CD4-positive, alpha-beta T cell treated with Interleukin-2 at 100 ng/mL for 4 hours (primary cell): ENCODE measurements at places on chromosomes 7 and 10.

- no peak for DNase-seq
Measured at GRCh38 chr7:22356701-22357310, at the start of gene RAPGEF5. RAPGEF5 (minus strand) TSS chr7:22357154; CDS start chr7:22357060, 94 bp downstream.

DNA sequence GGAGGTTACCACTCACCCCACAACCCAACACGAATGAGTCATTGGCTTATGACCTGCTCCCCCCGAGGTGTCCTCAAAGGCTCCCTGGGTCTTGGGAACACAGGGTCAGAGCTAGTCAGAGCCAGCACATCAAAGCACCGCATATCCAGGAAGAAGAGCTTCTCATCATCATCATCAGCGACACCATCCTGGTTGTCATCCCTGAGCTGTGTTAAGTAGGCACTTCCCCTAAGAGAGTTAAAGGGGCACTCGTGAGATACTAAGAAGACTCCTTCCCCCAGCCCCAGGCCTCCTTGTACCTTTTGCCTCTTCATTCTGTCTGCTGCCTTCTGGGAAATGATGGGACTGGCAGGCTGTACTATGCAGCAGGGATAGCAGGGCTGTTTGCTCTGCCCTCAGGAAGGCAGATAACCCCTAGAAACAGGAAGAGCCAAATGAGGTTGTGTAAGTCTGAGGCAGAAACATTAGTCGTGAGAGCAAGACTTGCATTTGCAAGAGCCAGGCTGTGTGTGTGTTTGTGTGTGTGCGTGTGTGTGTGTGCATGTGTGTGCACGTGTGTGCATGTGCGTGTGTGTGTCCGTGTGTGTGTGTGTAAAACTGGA lies 11.1 kb upstream of the CPA1 start:
- no peak for DNase-seq

GRCh38 chr10:11153766-11154165 lies 136.1 kb downstream of the CELF2 start:
- no peak for DNase-seq

DNA sequence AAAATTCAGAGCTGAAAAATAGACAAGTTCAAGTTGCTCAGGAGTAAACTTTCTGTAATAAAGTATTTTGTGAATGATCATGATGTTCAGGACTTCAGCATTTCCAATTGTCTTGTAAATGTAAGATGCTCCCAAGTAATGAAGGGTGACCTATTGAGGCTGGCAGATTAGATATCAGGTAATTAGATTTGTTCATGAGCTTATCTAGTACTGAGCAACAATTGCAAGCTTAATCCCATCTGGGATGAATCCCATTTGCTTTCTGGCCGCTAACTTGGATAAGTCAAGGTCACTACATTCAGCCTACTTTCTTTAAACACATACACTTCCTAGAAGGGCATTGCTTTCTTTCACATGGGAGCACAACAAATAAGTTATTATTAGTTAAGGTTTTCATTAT lies 82.4 kb upstream of the ITGB1 start:
- no peak for DNase-seq

DNA sequence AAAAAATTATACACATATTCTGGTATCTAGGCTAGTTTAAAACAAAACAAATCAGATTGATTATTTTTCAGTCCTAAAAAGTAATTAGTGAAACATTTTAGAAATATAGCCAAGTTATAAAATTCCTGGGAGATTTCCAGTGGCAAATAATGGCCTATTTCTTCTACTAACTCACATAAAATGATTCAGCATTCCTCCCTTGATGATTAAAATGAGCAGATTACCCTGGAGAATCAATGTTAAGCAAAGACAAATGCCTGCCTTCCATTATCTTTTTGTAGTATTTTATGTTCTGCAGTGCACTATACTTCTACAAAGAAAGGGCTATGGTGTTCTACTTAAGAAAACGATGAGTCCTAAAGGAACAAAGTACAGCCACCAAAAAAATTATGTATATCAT lies 53.6 kb downstream of the PARD3 start:
- no peak for DNase-seq

DNA sequence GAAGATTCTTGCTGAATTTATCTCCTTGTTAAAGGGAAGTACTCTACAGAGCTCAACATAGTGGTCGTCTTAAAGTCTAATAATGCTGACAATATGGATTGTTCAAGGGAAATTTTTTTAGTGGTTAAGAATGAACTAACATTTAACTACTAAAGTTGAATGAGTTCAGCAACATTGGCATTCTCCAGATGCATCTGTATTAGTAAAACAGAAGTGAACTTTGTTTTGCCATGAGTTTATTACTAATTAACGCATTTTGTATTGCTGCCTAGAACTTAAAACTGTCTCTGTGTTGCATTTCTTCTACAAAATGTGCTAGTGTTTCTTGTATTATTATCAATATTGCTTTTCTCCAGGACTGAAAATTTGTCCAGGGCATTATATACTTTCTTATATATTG lies 67.5 kb downstream of the C1GALT1 start:
- DNase-seq, result no peak

GRCh38 chr7:113431406-113431805 lies 313.1 kb upstream of the SMIM30 start:
- DNase-seq, result no peak

DNA sequence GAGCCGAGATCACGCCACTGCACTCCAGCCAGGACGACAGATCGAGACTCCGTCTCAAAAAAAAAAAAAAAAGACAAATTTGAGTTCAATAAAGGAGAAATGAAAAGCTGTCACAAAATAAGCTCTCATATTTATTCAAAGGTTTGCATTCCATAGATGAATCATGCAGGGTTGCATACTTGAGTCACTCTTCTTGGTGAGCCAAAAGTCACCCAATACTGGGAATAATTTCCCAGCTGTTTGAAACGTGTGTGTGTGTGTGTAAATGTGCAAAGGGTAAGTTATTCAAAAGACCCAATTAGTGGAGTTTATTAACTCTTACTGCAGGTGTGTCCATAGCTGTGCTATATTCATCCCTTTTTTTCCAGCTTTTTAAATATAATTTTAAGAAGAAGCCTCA lies 297.7 kb downstream of the CCDC3 start:
- no peak for DNase-seq

DNA sequence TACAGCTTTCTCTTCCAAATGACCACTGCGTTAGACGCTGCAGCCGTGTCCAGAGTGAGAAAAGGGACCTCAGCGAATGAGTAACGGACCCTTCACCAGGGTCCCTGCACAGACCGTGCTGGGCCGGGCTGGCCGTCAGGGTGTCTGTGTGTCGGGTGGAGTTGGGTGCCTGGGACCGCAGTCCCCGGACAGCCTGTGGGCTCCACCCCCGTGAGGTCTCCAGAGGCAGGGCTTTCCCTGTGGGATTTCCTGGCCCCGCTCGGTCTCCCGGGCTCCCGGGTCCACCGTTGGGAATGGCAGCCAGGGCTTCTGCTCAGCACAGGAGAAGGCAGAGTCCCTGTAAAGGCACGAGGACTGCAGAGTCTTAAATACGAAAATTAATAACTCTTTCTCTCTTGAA lies 509.7 kb downstream of the TCERG1L start:
- DNase-seq, result no peak

GRCh38 chr10:125231813-125232475 lies 71.6 kb upstream of the CTBP2 start:
- no peak for DNase-seq

DNA sequence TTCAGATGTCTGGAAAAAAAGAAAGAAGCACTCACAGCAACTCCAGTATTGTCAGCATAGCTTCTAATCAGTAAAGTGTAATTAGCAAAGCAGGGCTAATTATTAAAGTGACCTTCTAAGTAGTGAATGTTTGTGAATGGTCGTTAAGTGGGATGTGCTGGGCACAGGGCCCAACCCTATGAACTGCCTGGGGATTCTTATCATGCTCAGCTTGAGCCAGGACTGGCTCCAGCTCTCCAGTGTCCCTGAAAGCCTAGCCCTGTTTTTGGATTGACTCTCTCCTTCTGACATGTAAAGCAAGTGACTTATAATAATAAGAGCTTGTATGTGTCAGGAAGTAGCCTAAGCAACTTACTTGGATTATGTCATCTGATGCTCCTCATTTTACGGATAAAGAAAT lies 9.5 kb upstream of the TBX20 start:
- DNase-seq, result no peak
